ENCODE measurements at places on chromosomes 11 and 22. TPM values are rescaled to one million over a fixed set of nuclear protein-coding genes. Genes with fewer than 3 reads are reported as not detected.
A peak's percentile ranks its signal among the peaks of the same experiment; 100 is the strongest.

OTOG gene
- not detected for total RNA-seq

CRYBB3 gene
- total RNA-seq, result 0.77 TPM

P2RY6 gene
- not detected for total RNA-seq

PATE4 gene
- not detected for total RNA-seq

SCGB2A2 gene
- total RNA-seq, result not detected

SCUBE2 gene
- not detected for total RNA-seq

KCNK4 gene
- 0.35 TPM for total RNA-seq

DUSP8 gene
- total RNA-seq, result 2.8 TPM

SYNGR1 gene
- total RNA-seq, result 5.3 TPM

MUC5B gene
- not detected for total RNA-seq

MPPED2 gene
- 1.6 TPM for total RNA-seq

GALR3 gene
- 0.29 TPM for total RNA-seq

FAM83F gene
- total RNA-seq, result 0.81 TPM

OR5I1 gene
- not detected for total RNA-seq

DNA sequence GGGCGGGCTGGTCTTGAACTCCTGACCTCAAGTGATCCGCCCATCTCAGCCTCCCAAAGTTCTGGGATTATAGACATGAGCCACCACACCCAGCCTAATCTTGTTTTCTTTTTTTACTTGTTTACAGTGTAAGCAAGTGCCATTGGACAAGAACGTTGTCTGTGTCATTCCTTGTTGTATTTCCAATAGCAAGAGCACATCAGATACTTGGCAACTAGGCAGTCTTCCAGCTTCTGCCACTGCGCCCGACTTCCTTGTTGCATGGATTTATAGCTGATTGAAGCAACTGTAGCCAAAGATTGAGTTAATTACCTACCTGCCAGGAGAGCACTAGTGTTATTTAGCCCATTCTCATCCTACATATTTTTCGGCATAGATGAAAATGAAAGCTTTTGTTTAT lies 3.1 kb upstream of the SGSM3 start:
- DNase-seq, result no peak

DNA sequence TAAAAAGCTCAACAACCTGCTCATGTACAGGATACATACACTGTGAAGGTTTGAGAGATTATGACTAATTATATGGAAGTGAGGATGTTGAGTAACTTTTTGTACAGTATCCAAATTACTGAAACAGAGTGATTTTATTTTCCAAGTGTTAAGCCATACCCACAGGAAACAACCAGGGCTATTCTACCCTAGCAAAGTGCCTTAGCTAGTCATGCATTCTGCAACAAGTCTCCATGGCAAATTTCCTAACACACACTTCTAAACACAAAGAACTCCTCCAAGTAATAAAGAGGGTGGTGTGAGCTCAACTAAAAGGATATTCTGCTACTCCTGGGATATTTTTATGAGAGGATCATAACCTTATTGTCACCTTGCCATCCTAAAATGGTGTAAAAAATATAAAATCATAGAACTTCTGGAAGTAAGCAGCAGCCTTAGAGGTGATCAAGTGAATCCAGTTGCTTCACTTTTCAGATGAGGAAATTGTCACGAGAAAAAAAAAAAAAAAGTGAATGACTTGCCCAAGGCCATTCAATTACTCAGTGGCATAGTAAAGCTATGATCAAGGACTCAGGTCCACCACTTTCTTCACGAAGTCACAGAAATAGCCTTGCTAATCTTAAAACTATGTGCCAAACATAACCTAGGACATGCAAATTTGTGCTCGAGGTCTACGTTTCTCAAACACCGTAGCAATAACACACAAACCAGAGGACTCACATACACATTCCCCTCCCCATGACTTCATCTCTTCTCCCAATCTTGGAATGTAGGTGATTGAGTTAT lies 4.2 kb downstream of the LGR4 start:
- no peak for DNase-seq

DNA sequence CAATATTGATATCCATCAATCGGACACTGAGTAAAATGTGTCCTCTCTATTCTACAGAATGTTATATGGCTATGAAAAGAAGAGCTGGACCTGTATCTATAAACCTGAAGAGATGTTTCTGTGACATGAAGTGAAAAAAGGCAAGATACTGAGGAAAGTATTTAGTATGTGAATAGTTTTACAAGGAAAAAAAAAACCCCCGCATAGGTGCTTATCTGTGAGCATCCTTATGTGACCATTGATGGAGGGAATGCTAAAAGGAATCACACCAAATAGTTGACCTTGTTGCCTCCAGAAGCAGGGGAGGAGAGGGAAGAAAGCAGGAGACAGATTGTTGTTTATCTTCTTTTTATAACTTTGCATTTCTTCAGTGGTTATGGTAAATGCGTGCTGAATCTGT lies 661 bp upstream of the PRG2 start:
- no peak for DNase-seq

DNA sequence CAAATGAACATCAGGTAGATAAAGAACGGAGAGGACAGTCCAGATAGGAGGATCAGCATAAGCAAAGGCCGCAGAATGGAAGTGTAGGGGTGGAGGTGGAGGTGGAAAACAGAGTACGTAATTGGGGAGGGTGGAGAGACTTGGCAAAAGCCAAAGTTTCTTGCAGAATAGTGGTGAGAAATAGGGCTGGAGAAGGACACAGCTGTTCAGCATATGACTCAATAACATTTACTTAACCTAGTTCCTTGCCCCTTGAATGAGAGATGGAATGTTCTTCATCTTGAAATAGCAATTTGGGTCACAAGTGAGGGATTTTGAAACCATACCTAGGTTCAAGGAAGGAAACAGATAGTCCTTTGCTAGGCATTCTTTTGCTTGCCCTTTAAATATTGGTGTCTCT lies 235.9 kb upstream of the ARHGAP20 start:
- no peak for DNase-seq

DNA sequence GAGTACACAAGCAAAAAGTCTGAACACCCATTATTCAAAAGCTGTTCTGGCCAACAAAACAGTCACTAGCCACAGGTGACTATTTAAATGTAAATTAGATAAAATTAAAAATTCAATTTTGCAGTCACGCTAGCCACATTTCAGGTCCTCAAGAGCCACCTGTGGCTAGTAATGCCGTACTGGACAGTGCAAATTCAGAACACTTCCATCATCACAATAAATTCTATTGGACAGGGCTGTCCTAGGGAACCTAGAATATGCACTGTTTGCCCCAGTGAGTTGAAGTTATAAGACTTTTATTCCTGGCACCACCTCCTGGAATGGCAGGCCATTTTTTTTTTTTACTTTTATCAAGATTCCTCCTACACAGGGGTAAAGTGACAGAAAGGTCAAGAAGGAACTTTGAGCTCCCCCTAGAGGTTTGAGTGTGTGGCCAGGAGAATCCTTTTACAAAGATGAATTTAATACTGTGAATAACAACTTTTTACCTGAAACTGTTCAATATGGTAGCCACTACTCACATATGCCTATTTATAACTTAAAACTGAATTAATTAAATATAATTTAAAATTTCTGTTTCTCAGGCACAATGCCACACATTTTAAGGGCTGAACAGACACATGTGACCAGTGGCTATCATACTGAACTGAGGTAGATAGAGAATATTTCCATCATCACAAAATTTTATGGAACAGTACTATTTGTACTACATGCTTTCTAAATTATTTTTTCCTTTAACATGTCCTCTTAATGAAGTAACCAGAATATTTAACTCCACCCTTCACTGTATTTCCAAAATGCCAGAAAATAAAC lies 6.5 kb downstream of the MSANTD2 start:
- peak; percentile 20 for DNase-seq

- DNase-seq, result no peak
Measured at GRCh38 chr11:114816791-114817190, 138.5 kb downstream of the NXPE2 start.

DNA sequence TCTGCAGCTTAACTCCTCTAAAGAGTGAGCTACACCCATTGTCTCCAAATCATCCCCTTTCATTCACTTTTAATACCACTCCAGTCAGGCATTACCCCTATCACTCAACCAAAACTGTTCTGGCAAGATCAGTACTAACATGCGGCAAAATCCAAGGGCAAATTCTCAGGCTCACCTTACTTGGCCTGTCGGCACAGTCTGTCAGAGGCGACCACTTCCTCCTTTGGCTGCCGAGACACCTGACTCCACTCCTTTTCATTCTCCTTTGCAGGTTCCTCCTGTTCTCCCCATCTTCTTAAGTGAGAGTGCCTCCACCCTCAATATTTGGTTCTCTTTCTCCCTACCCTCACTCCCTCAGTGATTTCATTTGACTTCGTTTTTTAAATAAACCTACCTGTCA lies 4.2 kb downstream of the C11orf91 start:
- DNase-seq, result no peak

DNA sequence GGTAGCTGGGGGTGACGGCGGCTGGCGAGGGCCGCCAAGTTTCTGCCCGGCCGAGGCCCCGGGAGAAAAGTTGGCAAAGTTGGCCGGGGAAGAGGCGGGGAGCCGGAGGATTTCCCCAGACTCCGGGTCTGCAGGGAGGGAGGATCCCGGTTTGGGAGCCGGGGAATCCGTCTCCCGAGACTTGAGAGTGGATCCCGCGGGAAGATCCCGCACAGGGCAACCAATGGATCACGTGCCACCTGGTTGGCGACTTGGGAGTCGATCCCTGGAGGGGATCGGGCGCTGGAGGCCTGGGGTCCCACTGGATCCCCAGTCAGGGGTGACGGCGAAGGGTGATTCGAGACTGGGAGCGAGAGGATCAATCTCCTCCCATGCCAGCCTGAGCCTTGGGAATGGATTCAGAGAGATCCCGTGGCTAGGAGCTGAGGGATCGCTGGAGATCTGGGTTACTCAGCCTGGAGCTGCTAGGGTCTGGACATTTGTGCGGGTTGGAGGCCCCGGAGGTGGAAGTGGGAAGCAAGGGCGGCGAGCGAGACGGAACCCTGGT lies 394 bp downstream of the KIAA1671 start:
- DNase-seq, result peak; percentile 5

- DNase-seq, result no peak
Measured at GRCh38 chr22:44824271-44824670, 71.9 kb downstream of the ARHGAP8 start.

- DNase-seq, result no peak
Measured at GRCh38 chr11:8732324-8732670, 49.7 kb downstream of the RPL27A start.

DNA sequence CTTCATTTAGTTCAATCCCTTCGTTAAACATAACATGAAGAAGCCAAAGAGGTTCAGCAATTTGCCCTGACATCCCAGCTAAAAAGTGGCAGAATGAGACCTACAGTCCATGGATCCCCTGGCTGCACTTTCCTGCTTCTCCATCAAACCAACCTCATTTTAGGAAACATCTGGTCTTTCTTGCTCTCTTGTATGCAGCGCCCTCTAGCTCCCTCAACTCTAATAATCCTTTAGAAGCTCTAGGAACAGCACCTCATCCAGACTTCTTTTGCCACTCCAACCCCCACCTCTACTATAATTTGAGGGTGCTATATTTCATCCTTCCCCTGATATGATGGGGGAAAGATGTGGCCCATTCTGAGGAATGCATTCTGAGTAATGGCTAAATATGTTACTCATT lies 7.4 kb downstream of the CNTF start:
- DNase-seq, result no peak

- DNase-seq, result no peak
Measured at GRCh38 chr11:19472679-19473078, 231.9 kb upstream of the E2F8 start.

GRCh38 chr11:113840932-113841664 lies 34.3 kb downstream of the USP28 start:
- DNase-seq, result no peak

DNA sequence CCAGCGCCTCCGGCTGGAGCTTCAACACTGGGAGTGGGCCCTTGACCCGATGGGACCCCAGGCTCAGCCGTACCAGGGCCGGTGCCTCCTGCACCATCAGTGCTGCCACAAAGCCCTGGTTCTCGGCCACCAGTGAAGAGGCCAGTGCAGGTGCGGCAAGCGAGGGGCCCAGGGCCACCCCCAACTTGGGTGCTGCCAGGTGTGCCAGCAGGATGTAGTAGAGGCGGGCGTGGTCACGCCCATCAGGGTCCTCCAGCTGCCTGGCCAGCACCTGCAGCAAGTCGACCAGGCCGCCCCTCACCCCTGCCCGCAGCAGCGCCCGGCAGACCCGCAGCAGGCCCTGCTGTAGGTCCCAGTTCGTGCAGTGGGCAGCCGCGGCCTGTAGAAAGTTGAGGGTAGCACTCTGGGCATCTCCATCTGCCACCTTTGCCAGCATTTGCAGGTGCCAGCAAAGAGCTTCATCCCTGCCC lies 2.3 kb downstream of the AP5B1 start:
- DNase-seq, result no peak

- no peak for DNase-seq
Measured at GRCh38 chr22:28243539-28243938, 324.5 kb upstream of the PITPNB start.

GRCh38 chr11:102760344-102761035 lies 19.9 kb downstream of the MMP10 start:
- DNase-seq, result no peak

GRCh38 chr11:97905671-97906070 lies 1115.1 kb upstream of the CNTN5 start:
- DNase-seq, result no peak

DNA sequence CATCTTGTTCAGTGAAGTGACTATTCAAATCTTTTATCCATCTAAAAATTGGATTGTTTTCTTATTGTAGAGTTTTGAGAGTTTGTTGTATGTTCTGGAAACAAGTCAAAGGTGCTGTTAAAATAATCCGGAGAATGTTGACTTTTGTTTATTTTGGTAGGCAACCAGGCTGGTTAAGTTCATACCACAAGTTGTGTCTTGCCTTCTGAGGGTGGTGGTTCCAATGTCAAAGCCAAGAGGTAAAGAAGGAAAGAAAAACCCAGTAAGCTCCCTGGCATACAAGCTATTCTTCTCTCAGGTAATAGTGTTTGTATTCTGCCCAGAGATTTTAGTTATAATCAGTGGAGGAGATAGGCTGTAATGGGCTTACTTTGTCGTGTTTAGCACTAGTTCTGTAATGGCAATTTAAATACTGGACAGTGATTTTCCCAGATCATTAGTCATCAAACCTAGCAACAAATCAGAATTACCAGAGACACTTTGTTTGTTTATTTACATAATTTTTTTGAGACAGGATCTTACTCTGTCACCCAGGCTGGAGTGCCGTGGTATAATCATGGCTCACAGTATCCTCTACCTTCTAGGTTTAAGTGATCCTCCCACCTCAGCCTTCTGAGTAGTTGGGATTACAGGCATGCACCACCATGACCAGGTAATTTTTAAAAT lies 15.1 kb upstream of the CSRP3 start:
- DNase-seq, result no peak

- DNase-seq, result no peak
Measured at GRCh38 chr11:120622189-120622875, 110.8 kb downstream of the GRIK4 start.

- no peak for DNase-seq
Measured at GRCh38 chr11:123011510-123011909, 29.9 kb upstream of the BSX start.

- DNase-seq, result no peak
Measured at GRCh38 chr22:39132281-39132680, 20.2 kb downstream of the CBX7 start.

GRCh38 chr11:111559800-111560464 lies 19.4 kb downstream of the LAYN start:
- DNase-seq, result no peak

- no peak for DNase-seq
Measured at GRCh38 chr11:117366875-117367274, 39.2 kb downstream of the CEP164 start.
